Endothelial cell (in vitro differentiated cells): ENCODE measurements at places on chromosomes 7 and 10.

DNA sequence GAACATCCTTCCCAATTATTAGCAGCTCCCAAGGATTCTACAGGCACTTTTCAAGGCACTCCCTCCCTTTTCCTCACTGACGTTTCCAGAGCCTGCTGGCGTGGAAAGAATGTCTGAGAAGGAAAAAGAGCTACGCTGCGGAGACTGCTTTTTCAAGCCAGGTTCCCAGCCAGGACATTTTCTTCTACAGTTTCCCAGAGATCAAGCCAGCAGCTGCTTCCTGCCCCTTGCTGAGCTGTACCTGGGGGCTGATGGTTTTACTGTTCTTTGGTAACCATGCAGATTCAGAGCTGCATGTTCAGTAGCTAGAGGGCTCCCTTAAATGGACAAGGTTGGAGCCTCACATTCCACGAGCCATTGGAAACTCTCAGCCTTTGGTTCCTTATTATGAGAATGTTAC is 133.4 kb downstream of the EVX1 start:
- DNase-seq: peak; percentile 8

- no peak for DNase-seq
Observed at GRCh38 chr7:151301471-151302462, 39.8 kb upstream of the NUB1 start.

DNA sequence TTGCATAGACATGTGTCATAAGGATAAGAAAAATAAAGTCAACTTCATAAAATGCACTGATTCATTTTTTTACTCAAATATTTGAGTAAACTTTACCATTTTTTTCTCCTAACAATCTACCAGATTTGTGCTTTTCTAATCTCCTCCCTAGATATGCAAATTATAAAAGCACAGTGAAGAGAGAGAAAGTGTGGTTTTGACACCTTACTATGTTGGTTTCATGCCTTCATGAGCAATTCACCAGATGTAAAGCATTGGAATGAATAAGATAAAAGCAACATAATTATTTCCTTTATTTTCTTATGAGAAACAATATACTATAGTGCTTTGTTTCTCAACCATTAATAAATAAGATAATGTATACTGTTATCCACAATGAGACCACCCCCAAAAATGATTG is 432.5 kb upstream of the PCDH15 start:
- no peak for DNase-seq

DNA sequence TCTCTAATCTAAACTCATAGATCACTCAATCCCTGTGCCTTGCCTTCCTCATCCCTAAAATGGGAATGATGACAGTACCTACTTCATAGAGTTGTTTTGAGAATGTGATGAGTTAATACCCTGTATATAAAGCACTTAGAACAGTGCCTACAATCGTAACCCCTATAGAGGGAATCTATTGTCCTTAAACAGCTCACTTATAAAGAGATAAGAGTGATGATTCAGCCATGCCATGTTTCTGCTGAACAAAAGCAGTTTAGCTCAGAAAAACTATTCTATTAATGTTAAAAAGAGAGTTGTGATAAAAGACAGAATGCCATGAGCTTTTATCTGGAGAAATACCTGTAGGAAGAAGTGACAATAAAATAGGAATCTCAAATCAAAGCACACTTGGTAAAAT is 63.6 kb downstream of the CUBN start:
- DNase-seq: no peak
